Activated gamma-delta T cell (primary cell): ENCODE measurements at places on chromosomes 1 and 21.

- DNase-seq: no peak
Observed at GRCh38 chr1:109818271-109818987, 54.7 kb upstream of the EPS8L3 start.

DNA sequence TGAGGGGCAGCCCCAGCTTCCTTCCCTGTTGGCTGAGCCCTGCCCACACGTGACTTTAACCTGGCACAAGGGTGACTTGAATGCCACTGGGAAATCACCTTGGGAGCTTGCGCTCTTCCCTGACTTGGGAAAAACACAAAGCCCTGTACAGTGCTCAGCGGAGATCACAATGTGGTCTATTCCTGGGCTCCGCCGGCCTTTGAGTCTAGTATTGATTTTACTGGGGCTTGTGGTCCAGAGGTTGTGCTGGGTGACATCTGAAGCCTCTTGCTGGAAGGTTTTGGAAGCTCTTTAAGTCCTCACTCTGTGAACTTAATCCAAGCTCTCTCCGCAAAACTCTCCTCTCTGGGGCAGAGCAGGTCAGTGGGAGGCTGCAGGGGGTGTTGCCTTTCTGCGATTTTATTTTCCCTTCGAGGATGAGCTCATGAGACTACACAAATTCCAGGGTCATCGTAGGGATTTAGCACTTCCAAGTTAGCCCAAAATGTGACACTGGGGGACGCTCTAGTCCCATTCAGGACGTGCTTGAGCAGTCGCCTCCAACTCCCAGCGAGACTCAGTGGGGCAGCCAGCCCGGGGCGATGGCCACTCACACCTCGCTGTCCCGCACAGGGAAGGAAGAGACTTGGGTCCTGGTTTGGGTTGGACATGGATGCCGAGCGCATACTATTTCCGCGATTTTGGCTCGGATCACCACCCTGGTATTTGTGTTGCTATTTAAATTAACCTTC is 291.9 kb upstream of the AJAP1 start:
- DNase-seq: no peak

GRCh38 chr1:48469616-48470480 is 2.2 kb downstream of the SPATA6 start:
- DNase-seq: no peak

- no peak for DNase-seq
Observed at GRCh38 chr21:19807201-19807600, 1191.0 kb upstream of the NCAM2 start.

- no peak for DNase-seq
Observed at GRCh38 chr21:16569679-16570078, 839.9 kb downstream of the USP25 start.

- no peak for DNase-seq
Observed at GRCh38 chr1:219692981-219693380, 80.1 kb upstream of the ZC3H11B start.

GRCh38 chr1:24096739-24097103 is 15.2 kb downstream of the MYOM3 start:
- no peak for DNase-seq

GRCh38 chr1:216559359-216559758 is 136.1 kb upstream of the USH2A start:
- DNase-seq: no peak

- no peak for DNase-seq
Observed at GRCh38 chr21:35582731-35583130, 477.6 kb downstream of the SETD4 start.

GRCh38 chr1:16438516-16438915 is 1.3 kb upstream of the SPATA21 start:
- no peak for DNase-seq

DNA sequence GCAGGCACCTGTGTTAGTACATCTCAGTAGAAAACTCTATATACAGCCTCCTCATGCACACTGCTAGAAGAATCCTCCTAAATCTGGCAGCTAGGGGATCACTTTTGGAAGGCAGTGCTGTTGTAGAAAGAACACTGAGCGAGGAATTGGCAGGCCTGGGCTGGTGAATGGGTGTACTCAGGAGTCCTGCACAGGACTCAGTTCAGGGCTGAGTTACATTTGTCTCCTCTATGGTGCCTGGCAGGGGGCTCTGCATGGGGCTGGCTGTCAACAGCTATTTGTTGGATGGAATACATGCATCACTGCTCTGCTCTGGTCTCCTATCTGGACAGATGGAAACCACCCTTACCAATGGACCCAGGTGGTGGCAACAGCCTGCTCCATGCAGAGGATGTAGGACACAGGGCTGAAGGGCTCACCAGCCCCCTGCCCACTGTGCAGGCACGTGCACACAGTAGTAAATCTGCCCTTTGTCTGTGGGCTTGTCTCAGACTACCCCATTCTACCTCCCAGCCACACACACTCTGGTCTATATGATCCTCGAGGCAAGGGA is 74.2 kb downstream of the LRIG2 start:
- no peak for DNase-seq

DNA sequence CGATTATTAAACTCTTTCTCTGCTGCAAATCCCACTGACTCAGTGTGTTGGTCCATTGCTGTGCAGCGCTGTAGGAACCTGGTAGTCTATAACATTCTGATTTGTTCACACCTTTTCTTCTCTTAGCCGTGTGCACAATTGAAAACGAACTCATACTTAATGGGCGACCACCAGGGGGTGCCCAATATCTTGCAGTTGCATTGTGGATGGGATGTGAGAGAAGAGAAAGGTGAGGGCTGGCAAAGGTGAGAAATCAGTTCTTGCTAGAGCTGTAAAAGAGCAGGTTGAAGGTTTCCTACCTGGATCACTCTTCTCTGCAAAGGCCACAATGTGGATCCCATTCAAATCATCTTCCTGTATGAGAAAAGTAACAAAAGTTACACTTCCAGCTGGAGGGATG is 51.0 kb downstream of the CASQ2 start:
- DNase-seq: no peak

DNA sequence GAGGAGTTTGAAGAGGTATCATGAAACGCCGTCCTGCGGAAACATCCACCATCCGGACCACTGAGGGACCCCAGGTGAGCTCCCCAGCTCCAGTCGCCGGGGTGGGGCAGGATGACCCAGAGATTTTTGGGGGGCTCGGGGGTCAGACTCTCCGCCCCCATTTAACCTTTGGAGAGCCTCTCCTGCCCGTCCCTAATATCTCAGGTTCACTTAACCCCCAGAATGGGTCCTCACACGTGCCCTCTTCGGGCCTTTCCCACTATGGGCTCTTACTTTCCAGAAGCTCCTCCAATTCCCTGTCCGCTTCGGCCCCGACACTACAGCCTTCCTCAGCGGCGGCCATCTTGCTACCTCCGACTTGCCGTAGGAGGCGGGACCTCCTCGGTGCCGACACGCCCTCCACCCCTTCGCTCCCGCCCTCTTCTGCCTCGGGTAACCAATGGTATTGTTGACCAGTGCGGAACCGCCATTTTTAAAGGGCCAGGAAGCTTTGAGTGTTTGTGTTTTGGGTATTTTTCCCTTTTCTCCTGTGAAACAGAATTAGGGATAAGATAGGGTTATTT is at the start of gene PEX19:
PEX19 (minus strand) TSS at position 352 of the 563 bp plus-strand sequence; CDS start at position 343, 9 bp downstream.
- DNase-seq: peak; percentile 73

DNA sequence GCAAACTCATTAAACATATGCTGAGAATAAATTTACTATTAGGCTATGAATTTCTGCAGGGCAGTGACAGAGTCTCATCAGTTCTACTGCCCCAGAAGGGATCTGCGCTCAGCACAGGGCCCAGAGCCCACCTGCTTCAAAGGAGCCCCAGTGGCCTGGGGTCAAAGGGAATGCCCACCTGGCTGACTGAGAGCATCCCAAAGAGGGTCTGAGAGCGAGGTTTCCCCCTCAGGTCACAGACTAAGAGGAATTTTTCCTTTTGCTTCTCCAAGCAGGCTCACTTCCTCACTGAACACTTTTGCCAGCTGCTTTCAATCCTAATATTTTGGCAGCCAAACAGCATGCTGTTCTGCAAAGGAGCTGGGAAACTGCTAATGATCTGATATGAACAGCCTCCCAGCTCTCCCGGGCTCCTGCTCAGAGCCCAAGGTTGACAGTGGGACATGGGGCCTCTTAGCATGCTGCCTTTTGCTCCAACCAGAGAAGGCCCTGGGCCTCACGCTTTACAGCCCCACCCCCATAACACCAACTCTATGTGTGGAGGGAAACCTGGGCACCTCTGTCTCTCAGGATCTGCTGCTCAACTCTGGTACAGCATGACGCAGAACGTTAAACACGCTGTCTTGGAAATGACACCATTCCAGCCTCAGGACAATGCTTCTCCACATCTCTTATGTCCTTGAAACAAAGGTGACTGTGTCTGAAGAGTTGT is 70.7 kb upstream of the SYT6 start:
- DNase-seq: no peak

DNA sequence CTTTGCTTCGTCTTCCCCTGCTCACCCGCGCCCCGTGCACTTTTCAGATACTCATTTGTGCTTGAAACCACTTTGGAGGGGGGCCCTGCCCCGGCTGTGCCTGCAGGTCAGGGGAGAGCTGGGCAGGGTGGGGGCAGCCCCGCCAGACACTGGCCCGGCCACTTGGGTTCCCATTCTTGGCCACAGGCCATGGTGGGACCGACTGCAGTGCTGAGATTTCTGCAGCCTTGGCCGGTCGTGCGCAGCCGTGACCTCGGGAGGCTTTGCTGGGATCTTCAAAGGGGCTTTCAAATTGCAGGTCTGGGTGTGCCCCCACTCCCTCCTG is 54.5 kb upstream of the TTC34 start:
- no peak for DNase-seq

- no peak for DNase-seq
Observed at GRCh38 chr1:97427371-97427770, 493.5 kb downstream of the DPYD start.

- no peak for DNase-seq
Observed at GRCh38 chr1:116279715-116280114, 93.3 kb upstream of the ATP1A1 start.

GRCh38 chr1:51686450-51686849 is 69.6 kb downstream of the OSBPL9 start:
- no peak for DNase-seq

- no peak for DNase-seq
Observed at GRCh38 chr1:91806769-91807700, 78.9 kb downstream of the TGFBR3 start.
